ENCODE measurements at places on chromosomes 1 and 21.

- no peak for DNase-seq
These were observed 534.6 kb upstream of the PTBP2 start for GRCh38 chr1:96187020-96187419.

GRCh38 chr1:242412921-242413320 is 111.6 kb downstream of the PLD5 start:
- no peak for DNase-seq

DNA sequence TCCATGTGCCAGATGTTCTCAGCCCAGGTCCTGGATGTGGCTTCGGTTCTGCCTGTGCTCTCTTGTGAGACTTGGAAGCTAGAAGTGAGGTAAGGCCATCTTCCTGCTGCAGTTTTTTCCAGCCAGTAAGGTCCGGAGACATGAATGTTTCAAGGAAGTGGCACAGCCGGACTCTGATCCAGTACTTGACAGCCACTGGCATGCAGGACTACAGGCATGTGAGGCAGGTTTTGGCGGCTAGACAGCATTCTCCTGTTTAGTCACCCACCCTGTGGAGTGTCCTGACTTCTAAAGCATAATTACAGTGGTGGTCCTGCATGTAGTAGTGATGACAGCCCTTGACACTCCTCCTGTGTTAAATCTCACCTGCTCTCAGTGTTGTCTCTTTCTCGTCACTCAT is 72.3 kb downstream of the TNFSF4 start:
- no peak for DNase-seq

GRCh38 chr21:34129901-34130715 is 56.7 kb downstream of the MRPS6 start:
- DNase-seq, result no peak

GRCh38 chr1:70738624-70739023 is 309.0 kb downstream of the PTGER3 start:
- DNase-seq, result no peak

DNA sequence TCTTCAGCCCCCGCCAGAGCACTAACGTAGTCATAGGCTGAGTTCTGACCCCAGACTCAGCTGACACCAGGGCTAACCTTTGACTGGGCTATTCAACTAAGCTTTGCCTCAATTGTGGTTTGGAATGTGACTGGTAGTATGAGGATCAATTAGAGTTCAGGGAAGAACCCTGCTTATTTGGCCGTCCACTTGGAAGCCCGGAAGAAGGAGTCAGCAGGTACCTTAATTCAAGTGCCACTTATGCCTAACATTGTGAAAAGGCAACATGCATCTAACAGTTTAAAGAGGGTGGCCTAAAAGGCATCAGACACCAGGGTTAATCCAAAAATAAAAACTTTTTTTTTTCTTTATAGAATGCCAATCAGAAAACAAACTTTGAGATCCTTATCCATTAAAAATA is 92.3 kb downstream of the BEND5 start:
- DNase-seq, result no peak

- DNase-seq, result no peak
These were observed 72.6 kb downstream of the SGIP1 start for GRCh38 chr1:66606362-66607065.

DNA sequence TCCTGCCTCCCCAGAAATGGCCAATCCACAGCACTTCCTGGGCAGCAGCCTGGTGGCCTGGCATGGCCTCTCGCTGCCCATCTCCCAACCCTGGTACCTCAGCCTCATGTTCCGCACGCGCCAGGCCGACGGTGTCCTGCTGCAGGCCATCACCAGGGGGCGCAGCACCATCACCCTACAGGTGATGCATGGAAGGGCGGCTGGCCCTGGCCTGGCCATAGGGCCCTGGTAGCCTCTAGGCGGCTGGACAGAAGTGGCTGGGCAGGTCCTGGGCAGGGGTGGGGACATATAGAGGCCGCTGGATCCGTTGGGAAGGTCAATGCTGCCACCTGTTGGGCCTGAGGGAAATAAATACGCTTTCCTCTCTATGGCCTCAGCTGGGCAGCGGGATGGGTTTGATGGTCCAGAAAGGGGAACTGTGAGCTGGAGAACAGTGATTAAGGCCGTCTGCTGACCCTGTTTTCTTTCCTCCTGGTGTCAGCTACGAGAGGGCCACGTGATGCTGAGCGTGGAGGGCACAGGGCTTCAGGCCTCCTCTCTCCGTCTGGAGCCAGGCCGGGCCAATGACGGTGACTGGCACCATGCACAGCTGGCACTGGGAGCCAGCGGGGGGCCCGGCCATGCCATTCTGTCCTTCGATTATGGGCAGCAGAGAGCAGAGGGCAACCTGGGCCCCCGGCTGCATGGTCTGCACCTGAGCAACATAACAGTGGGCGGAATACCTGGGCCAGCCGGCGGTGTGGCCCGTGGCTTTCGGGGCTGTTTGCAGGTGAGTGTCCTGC is 14.4 kb downstream of the CELSR2 start:
- peak; percentile 51 for DNase-seq

DNA sequence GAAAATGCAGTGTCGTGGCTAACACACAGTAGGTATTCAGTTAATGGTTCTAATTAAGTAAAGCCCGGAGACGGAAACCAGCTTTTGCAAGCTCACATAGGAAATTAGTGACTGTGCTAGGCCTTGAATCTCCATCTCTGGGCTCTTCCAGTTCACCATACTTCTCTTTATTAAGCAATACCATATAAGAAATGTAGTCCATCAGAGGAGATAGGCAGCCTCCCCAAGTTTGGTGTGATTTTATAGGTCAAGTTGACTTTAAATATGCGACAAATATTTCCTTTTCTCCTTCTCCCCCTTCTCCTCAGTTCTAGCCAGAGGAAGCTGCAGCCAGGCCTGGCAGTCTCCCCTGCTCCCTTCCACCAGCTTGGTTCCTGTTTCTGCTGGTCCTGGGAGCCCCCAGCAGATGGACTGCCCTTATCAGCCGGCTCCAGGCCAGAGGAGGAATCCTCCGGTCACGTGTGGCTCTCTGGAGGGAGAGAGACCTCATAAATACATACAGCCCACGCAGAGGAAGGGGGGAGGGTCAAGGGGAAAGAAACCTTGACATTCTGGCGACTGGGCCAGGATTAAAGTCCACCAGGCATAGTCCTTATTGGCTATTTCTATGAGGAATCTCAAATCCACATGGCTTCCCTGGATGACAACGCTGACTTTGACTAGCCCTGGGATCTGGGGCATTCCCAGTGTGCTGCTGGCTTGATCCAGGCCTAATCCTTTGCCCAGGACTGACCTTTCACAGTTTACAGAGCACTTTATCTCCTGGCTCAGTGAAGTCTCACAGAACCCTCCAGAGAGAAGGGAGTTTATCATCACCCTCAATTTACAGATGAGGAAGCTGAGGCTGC is 115.1 kb upstream of the JUN start:
- no peak for DNase-seq

GRCh38 chr1:183287191-183287675 is 101.2 kb downstream of the LAMC2 start:
- DNase-seq, result no peak

- DNase-seq, result no peak
These were observed 282 bp upstream of the ECE1 start for GRCh38 chr1:21290546-21290944.

DNA sequence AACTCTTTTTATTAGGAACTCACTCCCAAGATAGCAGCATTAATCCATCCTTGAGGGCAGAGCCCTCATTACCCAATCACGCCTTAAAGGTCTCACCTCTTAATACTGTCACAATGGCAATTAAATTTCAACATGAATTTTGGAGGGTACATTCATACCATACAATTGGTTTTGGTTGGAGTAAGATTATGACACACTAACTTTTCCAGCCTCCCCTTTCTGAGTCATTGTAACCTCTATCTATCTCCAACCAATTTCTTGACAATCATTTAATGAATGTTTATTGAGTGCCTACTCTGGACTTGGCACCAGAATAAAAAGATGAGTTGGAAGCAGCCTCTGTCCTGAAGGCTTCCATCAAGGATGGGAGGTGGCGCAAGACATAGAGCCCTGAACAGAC is 94.2 kb upstream of the L1TD1 start:
- no peak for DNase-seq

- DNase-seq, result no peak
These were observed 149.2 kb upstream of the JUN start for GRCh38 chr1:58932859-58933598.

- no peak for DNase-seq
These were observed 207.1 kb downstream of the AKT3 start for GRCh38 chr1:243642936-243643335.

- DNase-seq, result no peak
These were observed 360.2 kb upstream of the PTBP2 start for GRCh38 chr1:96361271-96361856.

DNA sequence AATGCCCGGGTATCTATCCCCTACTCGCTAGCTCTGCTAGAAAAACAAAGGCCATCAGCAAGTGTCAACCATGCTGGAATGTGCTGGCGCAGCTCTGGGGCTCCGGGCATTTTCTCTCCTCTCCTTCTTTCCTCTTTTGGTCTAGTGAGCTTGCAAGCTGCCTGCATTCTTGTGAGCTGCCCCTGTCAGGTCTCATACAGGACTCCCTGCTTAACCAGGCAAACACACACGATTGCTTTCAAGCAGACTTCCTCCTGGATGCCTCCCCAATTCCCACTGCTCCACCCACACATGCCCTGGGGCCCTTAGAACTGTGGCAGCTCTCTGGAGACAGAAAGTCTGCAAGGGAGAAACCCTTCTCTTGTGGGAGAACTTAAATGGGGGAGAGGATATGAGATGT is 35.7 kb upstream of the SUCO start:
- DNase-seq, result no peak

DNA sequence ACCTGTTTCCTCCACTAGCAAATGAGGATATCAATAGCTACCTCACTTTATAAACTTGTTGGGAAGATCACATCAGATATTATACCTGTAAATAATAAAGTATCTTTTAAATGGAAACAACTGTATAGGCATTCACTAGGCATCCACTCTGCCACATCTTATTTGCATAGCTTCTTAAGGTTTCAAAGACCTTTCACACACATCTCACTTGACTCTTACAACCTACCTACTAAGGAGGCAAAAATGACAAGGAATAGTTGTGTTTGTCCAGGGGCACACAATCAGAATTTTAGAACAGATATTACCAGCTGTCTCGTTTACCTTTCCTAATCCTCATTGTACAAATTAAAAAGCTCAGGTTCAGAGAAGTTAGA is 51.5 kb downstream of the VANGL2 start:
- DNase-seq, result no peak

- no peak for DNase-seq
These were observed 96.6 kb downstream of the KCNK1 start for GRCh38 chr1:233710507-233710906.

- DNase-seq, result no peak
These were observed 90.7 kb downstream of the VPS13D start for GRCh38 chr1:12320486-12320885.

- no peak for DNase-seq
These were observed 57.8 kb downstream of the LPAR3 start for GRCh38 chr1:84835169-84835568.

GRCh38 chr1:41286992-41287391 is 44.9 kb upstream of the SCMH1 start:
- no peak for DNase-seq
